Activated naive CD8-positive, alpha-beta T cell treated with anti-CD3 and anti-CD28 coated beads, Interleukin-2, amount 10 ng/mL, durations not matched to agents 7 days and 5 days (primary cell): ENCODE measurements at places on chromosomes 3 and 15.

DNA sequence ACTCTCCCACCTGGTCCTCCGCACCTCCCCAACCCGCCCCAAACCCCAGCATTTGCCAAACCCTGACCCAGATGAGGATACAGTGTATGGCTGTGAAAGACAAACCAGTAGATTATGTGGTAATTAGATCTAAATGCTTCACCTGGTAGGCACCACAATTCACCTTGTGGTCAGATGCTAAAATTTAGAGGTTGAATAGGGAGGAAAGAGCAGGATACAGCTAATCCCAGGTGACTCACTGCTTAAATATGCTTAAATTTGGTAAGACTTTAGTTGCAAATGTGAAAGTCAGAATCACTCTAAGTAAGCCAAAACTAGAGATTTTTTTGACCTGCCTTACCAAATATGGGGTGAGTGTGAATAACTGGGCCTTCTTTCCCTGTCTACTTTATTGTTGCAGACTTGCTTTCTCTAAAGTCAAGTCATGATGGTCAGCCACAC is 105.5 kb downstream of the MME start:
- H3K27ac ChIP-seq = no peak overlapping the region
- peaks cover 6% of the 10 kb centered on the region for H3K4me1 ChIP-seq
- no peak overlapping the region for H3K4me3 ChIP-seq
- peaks cover 8% of the 10 kb centered on the region for H3K27me3 ChIP-seq

GRCh38 chr3:118987477-118987876 is 47.2 kb downstream of the IGSF11 start:
- peaks cover 26% of the 10 kb centered on the region for H3K4me1 ChIP-seq
- peaks cover 4% of the 10 kb centered on the region for H3K36me3 ChIP-seq
- DNase-seq = no peak
- peaks cover 3% of the 10 kb centered on the region for H3K27me3 ChIP-seq

DNA sequence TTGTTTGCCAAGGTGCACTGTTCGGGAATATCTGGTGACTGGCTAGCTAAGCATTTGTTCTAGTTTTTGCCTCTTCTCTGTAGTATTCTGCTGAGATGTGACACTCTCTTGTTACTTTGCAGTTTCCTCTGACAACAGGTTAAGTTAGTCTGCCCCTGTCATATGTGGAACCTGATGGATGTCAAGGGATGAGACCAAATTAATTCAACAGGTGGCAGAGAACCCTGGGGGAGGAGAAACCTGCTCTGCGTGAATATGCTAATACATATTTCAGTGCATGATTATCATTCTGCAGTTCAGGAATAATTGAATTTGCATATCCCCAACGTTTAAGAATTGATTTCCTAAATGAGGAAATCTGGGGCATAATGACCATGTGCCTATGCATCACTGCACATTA is 777.3 kb downstream of the PDCD6IP start:
- no peaks in the 10 kb centered on the region for H3K36me3 ChIP-seq
- no peak overlapping the region for H3K27ac ChIP-seq
- H3K4me3 ChIP-seq = no peak overlapping the region
- H3K4me1 ChIP-seq = no peaks in the 10 kb centered on the region

DNA sequence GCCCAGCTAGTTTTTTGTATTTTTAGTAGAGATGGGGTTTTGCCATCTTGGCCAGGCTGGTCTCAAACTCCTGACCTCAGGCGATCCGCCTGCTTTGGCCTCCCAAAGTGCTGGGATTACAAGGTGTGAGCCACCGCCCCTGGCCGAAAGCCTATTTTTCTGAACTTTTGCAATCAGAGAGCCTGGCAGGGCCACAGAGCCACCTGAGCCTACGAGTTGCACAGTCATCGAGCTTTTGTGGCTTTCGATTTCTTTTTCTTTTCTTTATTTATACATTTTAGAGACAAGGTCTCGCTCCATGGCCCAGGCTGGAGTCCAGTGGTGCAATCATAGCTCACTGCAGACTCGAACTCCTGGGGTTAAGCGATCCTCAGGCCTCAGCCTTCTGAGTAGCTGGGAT is 140.4 kb downstream of the NSMCE3 start:
- H3K4me1 ChIP-seq = peaks cover 5% of the 10 kb centered on the region
- DNase-seq = no peak
- no peak overlapping the region for H3K4me3 ChIP-seq
- no peak overlapping the region for H3K27ac ChIP-seq

DNA sequence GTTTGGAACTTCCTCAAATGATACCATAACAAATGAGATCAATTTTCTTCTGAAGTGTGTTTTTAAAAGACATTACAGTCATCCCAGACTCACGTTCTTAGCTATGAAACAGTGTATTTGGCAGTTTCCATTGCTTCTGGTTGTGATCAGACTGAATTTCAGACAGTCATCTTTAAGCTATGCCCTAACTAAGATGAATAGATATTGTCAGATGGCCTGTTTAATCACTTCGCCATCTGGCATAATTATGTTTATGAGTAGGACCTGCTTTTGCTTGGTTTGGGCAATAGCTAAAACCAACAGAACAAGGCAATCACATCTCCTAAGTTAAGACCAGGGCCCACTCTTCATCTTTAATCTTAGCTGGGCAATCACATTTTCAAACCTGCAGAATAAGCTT is 313.1 kb downstream of the SV2B start:
- H3K4me3 ChIP-seq = no peak overlapping the region
- peaks cover 10% of the 10 kb centered on the region for H3K4me1 ChIP-seq
- DNase-seq = no peak
- peaks cover 8% of the 10 kb centered on the region for H3K27me3 ChIP-seq

- H3K4me3 ChIP-seq = peak overlapping the region; percentile 0
- H3K36me3 ChIP-seq = peaks cover 8% of the 10 kb centered on the region
- H3K4me1 ChIP-seq = peaks cover 27% of the 10 kb centered on the region
- H3K27me3 ChIP-seq = no peaks in the 10 kb centered on the region
- peak overlapping the region; percentile 11 for H3K27ac ChIP-seq
- DNase-seq = no peak
Observed at GRCh38 chr3:32551496-32551895, 19.2 kb downstream of the DYNC1LI1 start.

DNA sequence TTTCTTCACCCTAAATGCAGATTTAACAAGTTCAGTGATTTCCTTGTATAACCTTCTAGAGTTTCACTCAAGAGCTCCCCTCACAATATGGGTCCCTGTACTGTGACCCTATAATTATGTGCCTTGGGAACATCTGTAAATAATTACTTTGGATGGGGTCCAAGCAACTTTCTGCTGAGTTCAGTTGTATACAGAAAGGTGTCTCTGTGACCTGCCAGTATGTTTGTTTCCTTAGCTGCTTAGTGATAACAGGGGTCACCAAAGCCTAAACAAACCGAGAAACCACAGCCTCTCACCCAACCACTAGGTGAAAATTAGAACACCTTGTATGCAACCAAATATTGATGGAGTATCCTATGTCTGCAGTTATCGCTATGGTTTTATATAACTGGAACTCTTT is 29.8 kb upstream of the SLC25A36 start:
- H3K27ac ChIP-seq = no peak overlapping the region
- H3K27me3 ChIP-seq = peaks cover 15% of the 10 kb centered on the region
- no peak overlapping the region for H3K4me3 ChIP-seq
- DNase-seq = no peak
- H3K4me1 ChIP-seq = no peaks in the 10 kb centered on the region

- no peaks in the 10 kb centered on the region for H3K4me1 ChIP-seq
- DNase-seq = no peak
Observed at GRCh38 chr3:21466476-21466875, 284.5 kb downstream of the ZNF385D start.

DNA sequence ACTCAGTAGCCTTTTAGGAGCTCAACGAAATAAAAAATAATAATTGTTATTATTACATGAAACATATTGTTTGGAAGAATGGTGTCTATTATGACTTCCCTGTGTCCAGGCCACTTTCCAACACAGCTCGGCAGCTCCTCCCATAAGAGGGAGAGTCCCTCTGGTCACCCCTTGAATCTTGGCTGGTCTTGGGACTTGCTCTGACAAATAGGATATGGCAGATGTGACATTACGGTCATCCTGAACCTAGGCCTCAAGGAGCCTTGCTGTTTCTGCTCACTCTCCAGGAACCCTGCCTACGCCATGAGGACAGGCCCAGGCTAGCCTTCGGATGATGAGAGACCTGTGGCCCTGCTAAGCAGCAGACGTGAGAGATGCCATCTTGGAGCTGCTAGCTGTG is 71.8 kb downstream of the OXNAD1 start:
- DNase-seq = no peak
- peaks cover 56% of the 10 kb centered on the region for H3K36me3 ChIP-seq
- no peak overlapping the region for H3K4me3 ChIP-seq
- H3K4me1 ChIP-seq = peaks cover 45% of the 10 kb centered on the region
- peak overlapping the region; percentile 92 for H3K27ac ChIP-seq

GRCh38 chr15:93362203-93362602 is 273.2 kb upstream of the RGMA start:
- no peak overlapping the region for H3K4me3 ChIP-seq

DNA sequence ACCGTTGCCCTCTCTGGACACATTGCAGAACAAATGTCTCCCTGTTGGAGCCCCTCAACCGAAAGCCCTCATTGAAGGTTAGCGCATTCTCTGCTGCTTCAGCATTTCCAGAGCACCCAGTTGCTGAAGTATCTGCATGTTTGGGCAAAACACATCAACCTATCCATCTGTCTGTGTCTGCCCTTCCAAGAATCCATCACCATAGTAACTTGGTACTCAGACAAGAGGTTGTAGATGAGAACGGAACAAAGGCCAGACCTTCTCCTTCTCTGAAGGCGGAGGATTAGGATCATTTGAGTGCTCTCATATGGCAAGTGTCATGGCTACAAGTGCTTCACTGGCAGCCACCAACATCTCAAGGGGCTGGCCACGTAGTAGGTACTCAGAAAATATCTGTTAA is 23.1 kb upstream of the RHO start:
- DNase-seq = no peak
- peaks cover 4% of the 10 kb centered on the region for H3K36me3 ChIP-seq
- H3K4me3 ChIP-seq = no peak overlapping the region
- no peaks in the 10 kb centered on the region for H3K4me1 ChIP-seq
- no peak overlapping the region for H3K27ac ChIP-seq

GRCh38 chr3:86563400-86563970 is 427.5 kb downstream of the VGLL3 start:
- H3K4me3 ChIP-seq = no peak overlapping the region
- no peaks in the 10 kb centered on the region for H3K4me1 ChIP-seq
- no peaks in the 10 kb centered on the region for H3K36me3 ChIP-seq
- no peak for DNase-seq

DNA sequence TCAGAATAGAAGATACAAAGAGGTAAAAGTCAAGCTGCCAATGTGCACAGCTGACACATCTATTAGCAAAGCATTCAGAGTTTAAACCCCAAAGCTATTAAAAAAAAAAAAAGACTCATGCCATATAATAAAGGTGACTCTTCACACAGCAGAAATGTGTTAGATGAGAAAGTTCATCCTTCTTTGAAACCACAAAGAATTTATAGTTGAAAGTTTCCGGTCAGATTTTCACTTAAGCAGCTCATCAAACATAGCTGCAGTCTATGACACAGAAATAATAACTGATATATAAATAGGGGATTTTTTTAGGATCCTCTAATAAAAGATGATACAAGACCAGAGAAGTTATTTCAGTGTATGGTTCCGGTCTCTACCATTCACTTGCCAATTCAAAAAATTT is 76.6 kb downstream of the WWTR1 start:
- peaks cover 5% of the 10 kb centered on the region for H3K4me1 ChIP-seq
- H3K27ac ChIP-seq = no peak overlapping the region
- H3K4me3 ChIP-seq = no peak overlapping the region
- H3K27me3 ChIP-seq = peaks cover 21% of the 10 kb centered on the region
- DNase-seq = no peak

GRCh38 chr3:13419505-13420044 is 547 bp downstream of the NUP210 start:
- DNase-seq = peak; percentile 76
- peak overlapping the region; percentile 84 for H3K27ac ChIP-seq
- no peaks in the 10 kb centered on the region for H3K27me3 ChIP-seq
- peaks cover 11% of the 10 kb centered on the region for H3K36me3 ChIP-seq
- H3K4me3 ChIP-seq = peak overlapping the region; percentile 90

- peaks cover 9% of the 10 kb centered on the region for H3K36me3 ChIP-seq
- no peak for DNase-seq
- peaks cover 8% of the 10 kb centered on the region for H3K27me3 ChIP-seq
- H3K4me1 ChIP-seq = peaks cover 23% of the 10 kb centered on the region
- peak overlapping the region; percentile 67 for H3K27ac ChIP-seq
Observed at GRCh38 chr3:170356596-170357175, 829 bp upstream of the SKIL start.

- peak overlapping the region; percentile 34 for H3K27ac ChIP-seq
- peak overlapping the region; percentile 54 for H3K4me3 ChIP-seq
- no peaks in the 10 kb centered on the region for H3K27me3 ChIP-seq
- H3K36me3 ChIP-seq = peaks cover 34% of the 10 kb centered on the region
Observed at GRCh38 chr3:186800285-186800684, 6.0 kb downstream of the RFC4 start.

- no peak overlapping the region for H3K4me3 ChIP-seq
- no peak for DNase-seq
- no peaks in the 10 kb centered on the region for H3K4me1 ChIP-seq
- no peak overlapping the region for H3K27ac ChIP-seq
Observed at GRCh38 chr3:171005648-171006047, 20.9 kb downstream of the SLC2A2 start.

DNA sequence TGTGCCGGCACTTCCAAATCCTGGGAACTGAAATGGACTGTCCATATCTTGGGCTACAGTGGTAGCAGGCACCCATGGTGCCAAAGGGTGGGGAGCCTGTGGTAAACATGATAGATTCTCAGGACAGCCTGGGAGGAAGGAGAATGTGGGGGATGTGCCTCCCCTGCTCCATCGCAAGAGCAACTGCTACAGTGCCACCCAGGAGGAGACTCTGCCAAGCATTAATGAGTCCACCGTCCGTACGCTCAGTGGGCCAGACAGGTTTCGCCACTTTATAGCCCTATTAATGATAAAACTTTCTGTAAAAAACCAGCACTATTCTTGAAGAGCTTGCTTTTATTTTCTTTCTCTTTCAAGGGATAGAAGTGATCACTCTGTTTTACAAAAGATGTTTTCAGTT is 75.2 kb downstream of the FMN1 start:
- H3K27ac ChIP-seq = no peak overlapping the region
- no peak for DNase-seq
- no peaks in the 10 kb centered on the region for H3K27me3 ChIP-seq
- H3K4me3 ChIP-seq = no peak overlapping the region

- H3K27ac ChIP-seq = no peak overlapping the region
- H3K36me3 ChIP-seq = no peaks in the 10 kb centered on the region
- H3K27me3 ChIP-seq = no peaks in the 10 kb centered on the region
- H3K4me1 ChIP-seq = peaks cover 5% of the 10 kb centered on the region
Observed at GRCh38 chr3:194592798-194593752, 40.1 kb downstream of the TMEM44 start.

DNA sequence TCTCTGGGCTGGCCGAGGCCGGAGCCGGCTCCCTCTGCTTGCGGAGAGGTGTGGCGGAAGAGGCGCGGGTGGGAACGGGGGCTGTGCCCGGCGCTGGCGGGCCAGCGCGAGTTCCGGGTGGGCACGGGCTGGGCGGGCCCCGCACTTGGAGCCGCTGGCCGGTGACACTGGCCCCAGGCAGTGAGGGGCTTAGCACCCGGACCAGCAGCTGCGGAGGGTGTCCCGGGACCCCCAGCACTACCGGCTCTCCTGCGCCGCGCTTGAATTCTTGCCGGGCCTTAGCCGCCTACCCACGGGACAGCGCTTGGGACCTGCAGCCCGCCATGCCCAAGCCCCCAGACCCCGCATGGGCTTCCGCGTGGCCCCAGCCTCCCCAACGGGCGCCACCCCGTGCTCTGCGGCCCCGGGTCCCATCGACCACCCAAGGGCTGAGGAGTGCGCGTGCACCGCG is 736.3 kb upstream of the ARRDC4 start:
- no peaks in the 10 kb centered on the region for H3K27me3 ChIP-seq
- no peak overlapping the region for H3K4me3 ChIP-seq
- no peaks in the 10 kb centered on the region for H3K36me3 ChIP-seq
